Spinal cord (tissue), 10 donors: ENCODE measurements at places on chromosomes 12 and 14. TPM values are rescaled to one million over a fixed set of nuclear protein-coding genes. Genes with fewer than 3 reads are reported as not detected.

The KRT71 gene
- not detected for total RNA-seq

The A2ML1 gene
- total RNA-seq: 3.4 TPM

The AKAP5 gene
- 10.7 TPM for total RNA-seq

The ADAM20 gene
- total RNA-seq: 4.0 TPM

The SMIM41 gene
- total RNA-seq: 0.33 TPM

The CSRP2 gene
- total RNA-seq: 26.8 TPM

The OLR1 gene
- 27.2 TPM for total RNA-seq

The CLEC9A gene
- 0.59 TPM for total RNA-seq

The ACSM4 gene
- total RNA-seq: not detected

The RPL10L gene
- total RNA-seq: not detected

The FAM90A1 gene
- total RNA-seq: 0.22 TPM
